ENCODE measurements at places on chromosomes 1 and 21. TPM values are rescaled to one million over a fixed set of nuclear protein-coding genes. Genes with fewer than 3 reads are reported as not detected.

GRCh38 chr1:19437891-19438294, 47.4 kb downstream of the CAPZB start:
- no peak for DNase-seq

Gene HHAT
- 1.9 TPM for total RNA-seq

DNA sequence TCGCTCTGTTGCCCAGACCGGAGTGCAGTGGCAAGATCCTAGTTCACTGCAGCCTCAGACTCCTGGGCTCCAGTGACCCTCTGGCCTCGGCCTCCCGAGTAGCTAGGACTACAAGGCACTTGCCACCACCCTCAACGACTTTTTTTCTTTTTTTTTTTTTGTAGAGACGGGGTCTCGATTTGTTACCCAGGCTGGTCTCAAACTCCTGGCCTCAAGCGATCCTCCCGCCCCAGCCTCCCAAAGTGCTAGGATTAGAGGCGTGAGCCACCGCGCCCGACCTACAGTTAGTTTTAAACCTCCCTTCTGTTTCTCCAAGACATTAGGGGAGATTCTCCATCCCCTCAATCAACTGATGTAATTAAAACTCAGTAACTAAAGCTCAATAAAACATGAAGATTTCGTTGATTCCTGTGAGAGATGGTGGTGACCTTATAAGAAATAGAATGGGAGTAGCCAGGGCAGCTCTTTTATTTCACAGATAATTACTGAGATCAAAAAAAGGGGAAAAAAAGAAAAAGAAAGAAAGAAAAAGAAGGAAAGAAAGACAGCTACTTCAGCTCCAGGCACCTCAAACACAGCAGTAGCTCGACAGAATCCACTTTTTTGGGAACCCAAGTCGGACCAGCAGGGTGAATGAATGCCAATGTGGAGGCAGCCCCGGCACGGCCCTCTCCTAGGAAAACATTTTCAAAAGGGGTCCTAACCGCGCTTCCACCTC, 598 bp downstream of the GON4L start:
- no peak for DNase-seq

Gene CD5L
- total RNA-seq = 11.9 TPM

GRCh38 chr1:232132572-232132971, 497.4 kb downstream of the SIPA1L2 start:
- no peak for DNase-seq

DNA sequence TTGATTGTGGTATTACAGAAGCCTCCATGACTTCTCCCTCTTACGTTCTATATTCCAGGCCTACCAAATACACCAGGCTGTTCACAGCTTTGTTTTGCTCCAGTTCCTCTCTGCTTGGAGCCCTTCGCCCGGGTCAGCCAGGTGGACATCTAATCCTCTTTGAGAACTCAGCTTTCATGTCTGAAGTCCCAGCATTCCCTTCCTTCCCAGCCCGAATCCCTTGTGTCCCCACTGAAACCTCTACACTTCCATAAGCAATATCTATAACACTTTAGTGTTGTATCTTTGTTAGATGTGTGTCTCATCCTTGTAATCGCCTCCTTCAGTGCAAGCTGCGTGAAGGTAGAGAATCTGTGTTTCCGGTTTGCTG, 1.9 kb downstream of the RNF11 start:
- DNase-seq = no peak

GRCh38 chr1:167086033-167086432, 4.1 kb downstream of the GPA33 start:
- no peak for DNase-seq

GRCh38 chr21:40732253-40733023, 114.5 kb downstream of the DSCAM start:
- DNase-seq = no peak

DNA sequence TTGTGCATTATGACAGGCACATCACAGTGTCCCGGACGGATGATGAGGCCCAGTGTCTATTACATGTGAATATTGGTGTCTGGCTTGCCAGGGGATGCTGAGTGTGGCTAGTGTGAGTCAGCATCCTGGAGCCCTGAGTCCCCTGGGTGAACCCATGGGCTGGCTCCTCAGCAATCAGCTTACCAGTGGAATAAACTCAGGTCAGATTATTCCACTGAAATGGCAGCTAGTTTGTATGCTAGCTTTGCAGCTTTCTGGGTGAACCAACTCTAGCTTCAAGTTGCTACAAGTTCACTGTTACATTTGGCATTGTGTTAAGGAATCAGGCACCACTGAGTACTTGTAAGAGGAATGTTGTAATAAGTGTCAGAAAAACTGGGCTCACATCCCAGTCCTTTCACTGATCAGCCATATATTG, 23.9 kb upstream of the RPTN start:
- DNase-seq = no peak

DNA sequence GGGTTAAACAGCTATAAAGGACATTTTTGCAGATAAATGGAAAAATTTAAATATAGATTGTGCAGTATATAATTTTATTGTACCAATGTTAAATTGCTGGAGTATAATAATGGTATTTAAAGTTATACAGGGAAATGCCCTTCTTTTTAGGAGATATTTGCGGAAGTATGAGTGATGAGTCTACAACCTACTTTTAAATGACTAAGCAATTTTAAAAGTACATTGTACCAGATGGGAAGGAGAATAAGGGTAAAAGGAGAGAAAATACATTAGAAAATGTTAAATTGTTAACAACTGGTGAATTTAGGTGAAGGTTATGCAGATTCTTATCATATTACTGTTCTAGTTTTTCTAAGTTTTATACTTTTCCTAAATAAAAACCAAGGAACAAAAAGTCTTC, 91.8 kb downstream of the ZZZ3 start:
- no peak for DNase-seq

DNA sequence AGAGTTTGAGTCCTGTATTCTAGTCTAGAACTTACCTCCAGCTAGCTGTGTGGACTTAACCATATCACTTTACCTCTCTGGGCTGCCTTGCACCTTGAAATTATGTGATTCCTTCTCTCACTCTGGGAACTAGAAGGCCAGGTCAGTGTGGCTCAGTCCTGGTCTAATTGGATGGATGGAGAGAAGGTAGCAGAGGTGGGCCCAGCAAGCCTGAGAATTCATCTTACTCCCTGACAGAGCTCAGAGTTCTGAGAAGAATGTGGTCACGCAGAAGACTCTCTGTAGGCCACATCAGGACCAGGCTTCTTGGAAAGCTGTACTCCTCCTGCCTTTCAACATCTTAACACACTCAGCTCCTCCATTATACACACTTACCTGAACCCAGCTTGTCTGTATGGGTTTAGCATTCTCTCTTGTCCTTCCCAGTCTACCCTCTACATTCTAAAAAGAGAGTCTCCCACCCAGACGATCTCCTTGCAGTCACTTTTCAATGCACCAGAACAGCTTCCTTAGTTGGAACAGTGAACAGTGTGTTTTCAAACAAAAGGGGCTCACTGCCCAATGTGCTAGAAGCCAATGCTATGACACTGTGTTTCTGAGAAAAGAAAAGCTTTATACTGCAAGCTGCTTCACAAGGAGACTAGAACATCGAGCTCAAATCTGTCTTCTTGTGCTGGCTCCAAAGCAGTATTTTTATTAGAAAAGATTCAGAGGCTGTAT, 60.5 kb downstream of the CAPN9 start:
- no peak for DNase-seq

DNA sequence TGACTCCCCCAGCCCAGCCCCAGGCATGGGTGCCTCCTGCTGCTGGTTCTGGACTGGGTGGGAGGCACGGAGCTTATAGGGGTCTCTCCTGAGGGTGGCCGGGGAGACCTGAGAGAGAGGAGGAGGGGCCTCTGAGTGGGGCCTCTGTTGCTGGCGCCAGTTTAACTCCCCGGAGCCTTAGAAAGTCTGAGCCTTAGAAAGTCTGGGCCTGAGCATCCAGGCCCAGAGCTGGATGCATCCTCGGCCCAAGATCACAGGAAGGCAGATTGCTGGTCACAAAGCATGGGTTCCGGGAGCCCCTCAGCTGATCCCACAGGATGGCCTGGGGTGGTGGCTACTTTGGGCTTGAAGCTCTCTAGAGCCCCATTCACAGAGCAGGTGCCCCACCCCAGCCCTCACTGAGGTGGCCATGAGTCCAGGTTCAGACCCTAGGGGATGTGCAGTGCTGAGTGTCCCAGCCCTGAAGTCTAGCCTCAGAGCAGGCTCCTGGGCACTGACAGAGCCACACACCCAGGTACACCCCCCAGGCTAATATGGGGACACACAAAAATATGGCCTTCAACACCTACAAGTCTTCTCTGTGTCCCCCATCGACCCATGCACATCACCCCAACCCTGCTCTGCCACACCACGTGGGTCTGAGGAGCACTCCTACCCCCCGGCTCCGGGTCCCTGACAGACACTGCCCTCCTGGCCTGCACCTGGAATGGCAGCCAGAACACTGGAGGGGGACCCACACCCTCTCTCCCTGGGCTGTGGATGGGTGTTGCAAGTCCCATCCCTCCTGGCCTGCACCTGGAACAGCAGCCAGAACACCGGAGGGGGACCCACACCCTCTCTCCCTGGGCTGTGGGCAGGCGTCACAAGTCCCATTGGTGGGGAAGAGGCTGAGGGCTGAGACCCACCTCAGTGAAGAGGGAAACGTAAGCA, 9.7 kb downstream of the PLA2G2F start:
- DNase-seq = no peak

Gene KRTCAP2
- total RNA-seq = 75.6 TPM

Gene MIXL1
- not detected for total RNA-seq

Data from left lobe of liver (tissue), 2 donors.